Upper lobe of left lung (tissue), 6 donors: ENCODE measurements at places on chromosomes 5 and 9. TPM values are rescaled to one million over a fixed set of nuclear protein-coding genes. Genes with fewer than 3 reads are reported as not detected.
A peak's percentile ranks its signal among the peaks of the same experiment; 100 is the strongest.

GRCh38 chr9:120310035-120310434 is 269.9 kb downstream of the CDK5RAP2 start:
- H3K27me3 ChIP-seq, result no peaks in the 10 kb centered on the region
- H3K36me3 ChIP-seq, result no peaks in the 10 kb centered on the region
- no peak for DNase-seq

DNA sequence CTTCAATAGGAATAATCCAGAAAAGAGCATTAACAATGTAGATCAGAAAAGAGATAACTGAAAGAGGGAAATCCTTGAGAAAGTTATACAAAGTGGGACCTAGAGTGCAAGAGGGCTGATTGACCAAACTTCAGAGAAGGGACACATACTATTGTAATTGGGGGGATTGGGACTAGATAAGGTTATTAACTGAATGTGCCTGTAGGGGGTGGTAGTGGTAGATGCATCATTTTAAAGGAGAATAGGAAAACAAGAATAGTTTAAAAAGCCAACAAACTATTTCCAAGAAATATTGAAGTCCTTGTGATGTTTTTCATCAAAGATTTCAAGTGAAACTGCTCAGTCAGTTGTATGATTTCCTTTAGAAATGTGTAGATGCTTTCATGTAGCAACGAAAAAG is 468.5 kb downstream of the TAF11L14 start:
- H3K4me1 ChIP-seq, result no peaks in the 10 kb centered on the region
- H3K36me3 ChIP-seq, result no peaks in the 10 kb centered on the region
- no peak overlapping the region for H3K27ac ChIP-seq
- no peak for DNase-seq

DNA sequence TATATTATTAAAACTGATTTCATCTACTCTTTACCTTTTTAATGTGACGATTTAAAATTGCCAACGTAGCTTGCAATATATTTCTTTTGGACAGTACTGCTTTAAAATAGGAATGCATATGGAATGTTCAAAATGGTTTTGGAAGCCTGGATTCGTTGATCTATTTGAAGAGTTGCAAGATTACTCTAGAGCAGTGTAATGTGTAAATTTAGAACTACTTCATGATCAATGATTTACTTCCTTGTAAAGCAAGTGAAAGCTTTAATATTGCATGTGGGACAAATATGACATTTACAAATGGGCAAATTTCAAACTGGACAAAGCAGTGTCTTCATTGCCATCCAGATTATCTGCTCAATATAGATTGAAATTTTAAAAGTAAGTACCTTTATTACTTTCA is 38.3 kb downstream of the PARP8 start:
- H3K36me3 ChIP-seq, result no peaks in the 10 kb centered on the region
- DNase-seq, result no peak
- H3K27me3 ChIP-seq, result no peaks in the 10 kb centered on the region
- H3K4me3 ChIP-seq, result no peak overlapping the region

- H3K4me3 ChIP-seq, result peak within 1 kb of the TSS; percentile 59
- peak; percentile 62 for DNase-seq
- H3K4me1 ChIP-seq, result peaks cover 12% of the 10 kb centered on the region
- no peaks in the 10 kb centered on the region for H3K27me3 ChIP-seq
- no peaks in the 10 kb centered on the region for H3K36me3 ChIP-seq
These were observed at the start of gene HRH2 for GRCh38 chr5:175657593-175658271. Gene HRH2, plus strand, starts transcription at chr5:175658071. Its CDS starts 25,163 bp downstream, at chr5:175683234.

- no peaks in the 10 kb centered on the region for H3K36me3 ChIP-seq
- H3K4me1 ChIP-seq, result no peaks in the 10 kb centered on the region
- no peaks in the 10 kb centered on the region for H3K27me3 ChIP-seq
- no peak overlapping the region for H3K4me3 ChIP-seq
These were observed 47.7 kb downstream of the LHFPL2 start for GRCh38 chr5:78600687-78601414.

DNA sequence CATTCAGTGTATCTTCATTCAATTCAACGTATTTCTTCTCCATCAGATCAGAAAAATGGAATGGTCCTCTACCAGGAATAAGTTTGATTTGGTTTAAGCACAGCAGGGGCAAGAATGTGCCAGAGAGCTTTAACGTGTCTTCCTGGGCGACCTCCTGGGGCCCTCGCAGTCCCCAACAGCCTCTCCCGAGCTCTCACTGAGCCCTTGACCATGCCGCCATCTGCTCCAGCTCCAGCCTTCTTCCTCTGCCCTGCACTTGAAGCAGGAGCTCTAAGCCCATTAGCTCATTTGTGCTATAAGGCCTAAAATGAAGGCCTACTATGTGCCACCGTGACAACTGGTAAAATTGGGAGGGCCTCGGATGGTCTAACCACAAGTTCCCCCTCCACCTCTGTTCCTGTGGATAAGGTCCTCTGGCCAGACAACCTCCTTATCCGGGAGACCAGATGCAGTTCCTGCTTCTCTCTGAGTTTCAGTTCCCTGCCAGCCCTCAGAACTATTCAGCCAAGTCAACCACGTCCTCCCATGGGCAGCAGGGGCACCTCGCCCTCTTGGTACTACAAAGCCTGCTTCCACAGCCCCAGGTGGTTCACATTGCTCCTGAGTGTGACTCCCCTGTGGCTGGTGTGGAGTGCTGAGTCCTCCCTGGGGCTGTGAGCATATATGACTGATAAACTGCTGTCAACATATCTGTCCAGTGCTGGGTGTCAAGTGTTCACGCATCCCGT is 35.8 kb downstream of the C5orf15 start:
- H3K36me3 ChIP-seq, result no peaks in the 10 kb centered on the region
- H3K4me1 ChIP-seq, result no peaks in the 10 kb centered on the region
- H3K27me3 ChIP-seq, result no peaks in the 10 kb centered on the region
- no peak for DNase-seq

Gene MCTP1
- 40.0 TPM for total RNA-seq

GRCh38 chr5:685262-686171 is 7.6 kb downstream of the TPPP start:
- no peaks in the 10 kb centered on the region for H3K27me3 ChIP-seq
- no peaks in the 10 kb centered on the region for H3K4me1 ChIP-seq
- peak; percentile 13 for DNase-seq
- no peaks in the 10 kb centered on the region for H3K36me3 ChIP-seq
- no peak overlapping the region for H3K27ac ChIP-seq

DNA sequence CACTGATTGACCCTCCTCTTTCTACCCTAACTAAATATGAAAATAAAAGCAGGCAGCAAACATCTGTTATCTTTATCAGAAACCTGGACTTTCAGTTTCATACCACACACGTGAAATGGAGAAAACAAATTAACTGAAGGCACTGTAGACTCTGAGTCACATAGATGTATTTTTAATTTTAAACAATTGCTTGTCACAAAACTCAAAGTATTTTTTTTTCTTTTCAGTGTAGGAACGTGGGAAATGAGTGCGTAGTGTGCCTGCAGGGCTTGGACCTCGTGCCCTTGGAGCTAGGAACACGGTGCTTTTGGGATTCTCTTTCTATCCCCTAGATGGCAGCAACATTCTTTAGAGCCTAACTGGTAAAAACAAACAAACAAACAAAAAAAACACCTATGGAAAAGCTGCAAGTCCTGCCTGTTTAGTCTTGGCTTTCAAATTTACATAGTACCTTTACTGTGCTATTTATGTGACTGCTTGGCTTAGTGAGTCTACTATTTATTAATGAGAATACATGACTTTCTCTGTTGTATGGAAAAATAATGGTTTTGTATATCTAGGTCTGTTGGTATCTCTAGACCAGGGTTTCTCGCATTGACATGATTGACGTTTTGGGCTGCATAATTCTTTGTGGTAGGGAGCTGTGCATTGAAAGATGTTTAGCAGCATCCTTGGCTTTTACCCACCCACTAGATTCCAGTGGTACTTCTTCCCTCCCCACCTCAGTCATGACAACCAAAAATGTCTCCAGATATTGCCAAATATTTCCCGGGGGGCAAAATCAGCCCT is 16.8 kb upstream of the ACTBL2 start:
- peak overlapping the region; percentile 35 for H3K4me3 ChIP-seq
- no peaks in the 10 kb centered on the region for H3K27me3 ChIP-seq
- no peaks in the 10 kb centered on the region for H3K36me3 ChIP-seq
- peaks cover 13% of the 10 kb centered on the region for H3K4me1 ChIP-seq
- no peak for DNase-seq
- H3K27ac ChIP-seq, result no peak overlapping the region

Gene PCDHB2
- total RNA-seq, result 2.9 TPM

DNA sequence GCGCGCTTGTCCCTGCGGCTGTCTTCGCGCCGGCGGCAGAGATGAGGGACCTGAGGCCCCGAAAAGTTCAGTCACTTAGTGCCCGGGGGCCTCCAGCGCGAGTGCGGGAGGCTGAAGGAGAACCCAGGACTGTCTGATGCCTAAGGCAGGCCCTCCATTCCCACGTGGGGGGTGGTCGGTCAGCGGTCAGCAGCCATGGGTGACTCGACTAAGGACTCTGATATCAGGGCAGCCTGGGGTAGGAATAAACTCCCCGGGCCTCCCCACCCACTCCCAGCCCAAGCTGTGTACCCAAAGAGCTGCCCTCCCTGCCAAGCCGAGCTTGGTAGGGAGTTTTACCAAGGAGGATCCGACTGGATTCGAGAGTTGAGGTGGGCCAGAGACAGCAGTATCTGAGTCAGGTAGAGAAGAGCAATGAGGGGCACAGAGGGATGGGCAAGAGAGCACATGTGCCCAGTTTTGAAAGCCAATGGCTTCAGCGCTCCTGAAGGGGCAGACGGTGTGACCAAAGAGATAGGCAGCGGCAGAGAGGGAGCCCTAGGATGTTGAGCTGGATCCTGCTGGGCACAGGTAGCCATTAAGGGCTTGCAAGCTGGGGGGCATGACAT is 787 bp downstream of the FGFR4 start:
- H3K27me3 ChIP-seq, result no peaks in the 10 kb centered on the region
- peaks cover 9% of the 10 kb centered on the region for H3K4me1 ChIP-seq
- H3K36me3 ChIP-seq, result no peaks in the 10 kb centered on the region
- peak overlapping the region; percentile 75 for H3K27ac ChIP-seq
- H3K4me3 ChIP-seq, result peak overlapping the region; percentile 55

Gene PCDHA1
- not detected for total RNA-seq

DNA sequence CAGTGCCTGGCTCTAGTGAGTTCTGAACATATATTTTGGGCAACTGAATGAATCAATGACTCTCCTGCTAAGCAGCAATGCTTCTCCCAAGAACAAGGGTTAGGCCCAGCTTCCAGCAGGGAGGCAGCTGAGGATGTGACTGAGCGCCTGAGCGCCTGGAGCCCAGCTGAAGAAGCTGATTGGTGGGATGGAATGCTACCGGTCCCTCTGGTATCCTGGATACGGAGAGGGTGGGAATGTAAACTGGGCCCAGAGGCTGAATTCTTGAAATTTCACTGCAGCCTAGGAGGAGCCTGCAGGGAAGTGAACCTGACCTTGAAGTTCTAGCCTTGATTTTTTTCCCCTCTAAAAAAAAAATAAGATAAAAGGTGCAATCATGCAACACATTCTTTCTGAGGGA is 43.2 kb downstream of the WWC1 start:
- H3K27me3 ChIP-seq, result no peaks in the 10 kb centered on the region
- no peak overlapping the region for H3K4me3 ChIP-seq
- H3K4me1 ChIP-seq, result peaks cover 12% of the 10 kb centered on the region
- no peak overlapping the region for H3K27ac ChIP-seq
- DNase-seq, result no peak
- H3K36me3 ChIP-seq, result no peaks in the 10 kb centered on the region

- peak overlapping the region; percentile 97 for H3K27ac ChIP-seq
- peaks cover 38% of the 10 kb centered on the region for H3K4me1 ChIP-seq
- H3K4me3 ChIP-seq, result peak overlapping the region; percentile 81
- no peaks in the 10 kb centered on the region for H3K27me3 ChIP-seq
- no peak for DNase-seq
These were observed 475 bp downstream of the WDR5 start for GRCh38 chr9:134136118-134136995.

- H3K27ac ChIP-seq, result no peak overlapping the region
- H3K36me3 ChIP-seq, result no peaks in the 10 kb centered on the region
- H3K4me3 ChIP-seq, result no peak overlapping the region
- no peaks in the 10 kb centered on the region for H3K27me3 ChIP-seq
- no peaks in the 10 kb centered on the region for H3K4me1 ChIP-seq
These were observed 80.3 kb upstream of the SLC30A5 start for GRCh38 chr5:69013481-69013880.

Gene FAM78A
- total RNA-seq, result 19.1 TPM

Gene PCA3
- total RNA-seq, result 0.17 TPM

GRCh38 chr5:132281856-132282614 is 12.2 kb upstream of the SLC22A4 start:
- H3K27ac ChIP-seq, result no peak overlapping the region
- no peaks in the 10 kb centered on the region for H3K4me1 ChIP-seq
- H3K4me3 ChIP-seq, result no peak overlapping the region
- no peaks in the 10 kb centered on the region for H3K36me3 ChIP-seq
- H3K27me3 ChIP-seq, result no peaks in the 10 kb centered on the region

Gene IRGM
- not detected for total RNA-seq

GRCh38 chr9:135848341-135849047 is 58.9 kb downstream of the CAMSAP1 start:
- H3K4me1 ChIP-seq, result no peaks in the 10 kb centered on the region
- no peak overlapping the region for H3K27ac ChIP-seq
- peaks cover 18% of the 10 kb centered on the region for H3K36me3 ChIP-seq

- no peaks in the 10 kb centered on the region for H3K36me3 ChIP-seq
- no peak for DNase-seq
- H3K27ac ChIP-seq, result no peak overlapping the region
- no peaks in the 10 kb centered on the region for H3K4me1 ChIP-seq
These were observed 128.1 kb downstream of the GIN1 start for GRCh38 chr5:102991802-102992201.

Gene C9orf50
- not detected for total RNA-seq

GRCh38 chr9:69719367-69719766 is 40.4 kb downstream of the PTAR1 start:
- DNase-seq, result no peak
- H3K36me3 ChIP-seq, result no peaks in the 10 kb centered on the region
- H3K4me1 ChIP-seq, result no peaks in the 10 kb centered on the region
- H3K27me3 ChIP-seq, result no peaks in the 10 kb centered on the region

Gene SPAG8
- total RNA-seq, result 18.4 TPM

Gene FRRS1L
- 0.13 TPM for total RNA-seq

DNA sequence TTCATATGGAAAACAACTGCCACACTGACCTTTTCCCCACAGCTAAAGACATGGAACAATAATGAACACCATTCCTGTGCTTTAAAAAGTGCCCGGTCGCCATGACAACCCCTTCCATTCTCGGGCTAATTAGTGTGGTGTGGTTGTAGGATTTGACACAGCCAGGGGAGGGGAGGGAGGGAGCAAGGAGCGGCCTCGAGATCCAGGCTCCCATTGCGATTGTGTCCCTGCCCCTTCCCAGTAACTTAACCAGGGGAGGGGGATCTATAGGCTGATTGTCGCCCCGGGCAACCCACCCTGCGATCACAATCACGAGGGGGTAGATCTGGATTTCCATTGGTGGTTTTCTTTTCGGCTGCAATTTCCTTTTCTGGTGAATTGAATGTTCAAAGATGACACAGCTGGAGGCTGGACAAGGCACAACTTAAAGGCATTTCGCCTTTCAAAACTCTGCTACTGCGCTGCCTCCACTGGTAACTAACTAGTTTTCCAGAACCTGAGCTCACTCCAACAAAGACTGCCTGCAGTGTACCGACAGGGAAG is 96.7 kb upstream of the RETREG1 start:
- H3K4me3 ChIP-seq, result no peak overlapping the region
- DNase-seq, result no peak
- peaks cover 9% of the 10 kb centered on the region for H3K36me3 ChIP-seq
- no peaks in the 10 kb centered on the region for H3K4me1 ChIP-seq

Gene OR1J2
- not detected for total RNA-seq
